ENCODE measurements at places on chromosomes 4 and X. TPM values are rescaled to one million over a fixed set of nuclear protein-coding genes. Genes with fewer than 3 reads are reported as not detected.

KLF8 gene
- 5.4 TPM for total RNA-seq

ZAR1 gene
- total RNA-seq: not detected

HS6ST2 gene
- total RNA-seq: 0.62 TPM

H2BW2 gene
- not detected for total RNA-seq

GAGE12H gene
- not detected for total RNA-seq

- no peak overlapping the region for H3K4me3 ChIP-seq
- no peaks in the 10 kb centered on the region for H3K4me1 ChIP-seq
- H3K27me3 ChIP-seq: no peaks in the 10 kb centered on the region
Measured at GRCh38 chrX:117538178-117539089, 578.2 kb downstream of the KLHL13 start.

DNA sequence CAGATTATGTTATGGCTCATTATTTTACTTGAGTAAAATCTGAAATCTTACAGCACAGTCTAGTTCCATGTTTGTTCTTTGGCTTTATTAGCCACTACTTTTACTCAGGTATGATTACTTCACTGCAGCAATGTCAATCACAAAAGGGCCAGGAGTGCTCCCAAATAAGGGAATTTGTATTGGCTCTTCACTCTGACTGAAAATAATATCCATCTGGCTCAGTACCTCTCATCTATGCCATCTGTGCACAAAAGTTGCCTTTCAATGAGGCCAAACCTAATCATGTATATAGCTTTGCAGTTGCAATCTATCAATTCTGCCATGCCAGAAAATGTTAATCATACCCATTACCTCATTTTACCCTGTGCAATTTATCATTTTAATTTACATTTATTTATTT is 161.1 kb downstream of the TECRL start:
- H3K4me1 ChIP-seq: no peaks in the 10 kb centered on the region
- H3K4me3 ChIP-seq: no peak overlapping the region

DNA sequence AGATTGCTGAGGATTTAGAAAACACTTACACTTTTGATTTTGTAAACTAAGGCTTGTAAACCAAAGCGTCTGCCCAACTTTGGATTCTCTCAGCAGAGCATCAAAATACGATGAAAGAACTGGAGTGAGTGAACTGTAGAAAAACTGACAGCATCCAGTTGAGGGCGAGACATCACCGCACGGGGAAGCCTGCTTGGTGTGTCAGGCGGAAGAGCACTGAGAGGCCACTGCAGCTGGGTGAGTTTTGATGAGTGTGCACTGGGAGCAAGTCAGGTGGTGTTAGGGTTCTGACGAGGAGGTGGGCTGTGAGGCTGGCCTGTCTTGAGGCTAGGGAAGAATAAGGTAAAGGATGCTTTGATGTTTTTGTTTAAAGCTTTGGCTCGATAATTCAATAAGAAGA is 46.8 kb upstream of the CLDN24 start:
- H3K4me1 ChIP-seq: no peaks in the 10 kb centered on the region
- H3K36me3 ChIP-seq: no peaks in the 10 kb centered on the region
- no peak for DNase-seq
- H3K27me3 ChIP-seq: no peaks in the 10 kb centered on the region
- no peak overlapping the region for H3K27ac ChIP-seq
- H3K4me3 ChIP-seq: no peak overlapping the region

- DNase-seq: peak; percentile 81
- peak overlapping the region; percentile 20 for H3K27ac ChIP-seq
- H3K4me1 ChIP-seq: peaks cover 8% of the 10 kb centered on the region
- peaks cover 3% of the 10 kb centered on the region for H3K36me3 ChIP-seq
- H3K4me3 ChIP-seq: peak overlapping the region; percentile 6
- H3K27me3 ChIP-seq: peaks cover 4% of the 10 kb centered on the region
Measured at GRCh38 chr4:182808673-182809416, 108.3 kb downstream of the DCTD start.

DNA sequence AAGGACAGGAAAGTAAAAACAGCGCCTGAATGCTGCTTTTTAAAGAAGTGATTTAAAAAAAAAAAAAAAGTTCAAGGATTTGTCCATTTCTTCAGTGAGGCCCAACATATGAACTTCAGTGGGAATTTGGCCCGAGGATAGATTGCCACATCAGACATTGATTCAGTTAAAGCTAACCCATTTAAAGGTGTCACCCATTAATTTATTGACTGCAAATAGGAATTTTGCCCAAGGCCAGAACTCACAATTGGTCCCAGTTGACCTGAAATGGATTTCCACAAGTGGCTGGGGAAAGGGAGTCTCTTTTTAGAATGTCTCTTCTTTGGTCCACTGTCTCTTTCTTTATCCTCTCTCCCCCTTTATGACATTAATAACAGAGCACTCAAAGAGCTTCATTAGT is 86.5 kb upstream of the RPL34 start:
- H3K27me3 ChIP-seq: no peaks in the 10 kb centered on the region
- no peak for DNase-seq
- H3K27ac ChIP-seq: no peak overlapping the region
- no peaks in the 10 kb centered on the region for H3K36me3 ChIP-seq
- no peak overlapping the region for H3K4me3 ChIP-seq
- peaks cover 69% of the 10 kb centered on the region for H3K4me1 ChIP-seq

DNA sequence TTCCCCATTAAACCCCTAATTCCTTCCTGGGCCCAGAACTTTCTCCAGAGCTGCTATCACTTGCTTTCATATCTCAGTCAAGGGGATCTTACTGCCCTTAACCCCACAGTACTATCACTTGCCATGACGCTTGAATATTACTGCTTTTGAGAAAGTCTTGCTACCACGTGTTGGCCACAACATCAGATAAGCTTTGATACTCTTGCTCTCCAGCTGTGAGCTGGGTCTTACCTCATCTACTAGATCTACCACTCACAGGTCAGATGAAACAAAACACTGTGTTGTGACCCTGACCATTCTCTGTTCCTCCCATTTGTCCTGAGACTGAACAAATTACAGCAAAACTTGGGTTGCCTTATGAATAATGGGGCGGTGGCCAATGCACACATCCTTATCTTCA is 12.1 kb upstream of the TAPT1 start:
- no peaks in the 10 kb centered on the region for H3K27me3 ChIP-seq
- no peak for DNase-seq
- no peak overlapping the region for H3K27ac ChIP-seq
- no peaks in the 10 kb centered on the region for H3K36me3 ChIP-seq
- H3K4me1 ChIP-seq: no peaks in the 10 kb centered on the region
- H3K4me3 ChIP-seq: no peak overlapping the region

GRCh38 chr4:55124322-55125076 is 896 bp downstream of the KDR start:
- no peak overlapping the region for H3K27ac ChIP-seq
- H3K27me3 ChIP-seq: peaks cover 44% of the 10 kb centered on the region
- peaks cover 5% of the 10 kb centered on the region for H3K4me1 ChIP-seq

DNA sequence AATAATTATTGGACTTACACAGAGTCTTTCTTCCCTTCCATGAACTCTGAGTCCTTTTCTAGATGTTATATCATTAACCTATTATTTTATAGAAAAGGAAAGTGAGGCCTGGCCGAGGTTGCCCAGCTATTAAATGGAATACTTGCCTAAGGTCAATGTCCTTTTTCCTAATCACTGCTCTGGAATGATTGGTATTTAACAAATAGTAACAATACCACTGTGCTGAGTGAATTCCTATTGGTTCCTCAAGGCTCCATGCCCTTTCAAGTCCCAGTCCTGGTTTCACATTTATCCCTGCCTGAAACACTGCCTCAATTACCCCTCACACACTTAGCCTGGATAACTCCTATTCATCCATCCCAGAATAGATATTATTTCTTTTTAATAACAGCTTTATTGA is 6.2 kb downstream of the TCEAL9 start:
- no peaks in the 10 kb centered on the region for H3K4me1 ChIP-seq
- no peaks in the 10 kb centered on the region for H3K36me3 ChIP-seq
- no peak for DNase-seq
- no peak overlapping the region for H3K4me3 ChIP-seq
- H3K27ac ChIP-seq: no peak overlapping the region

DNA sequence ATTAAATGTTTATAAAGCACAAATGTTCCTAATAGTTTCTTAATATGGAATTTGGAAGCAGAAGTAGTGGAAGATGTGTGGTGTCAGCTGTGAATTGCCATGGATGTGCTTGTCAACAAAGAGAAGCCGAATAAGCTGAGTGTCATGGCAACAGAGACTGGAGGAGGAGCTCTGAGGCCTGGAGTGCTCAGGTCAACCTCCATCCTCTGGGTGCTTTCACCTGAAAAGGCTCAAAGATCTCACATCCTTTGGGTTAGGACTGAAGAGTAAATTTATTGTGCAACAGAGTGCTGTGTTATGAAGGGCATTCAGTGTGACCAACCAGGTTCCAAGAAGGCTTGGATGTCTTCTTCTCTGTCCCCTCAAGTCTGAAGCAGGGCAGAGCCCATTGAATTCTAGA is 18.7 kb downstream of the SGMS2 start:
- no peak for DNase-seq
- peaks cover 7% of the 10 kb centered on the region for H3K27me3 ChIP-seq

DNA sequence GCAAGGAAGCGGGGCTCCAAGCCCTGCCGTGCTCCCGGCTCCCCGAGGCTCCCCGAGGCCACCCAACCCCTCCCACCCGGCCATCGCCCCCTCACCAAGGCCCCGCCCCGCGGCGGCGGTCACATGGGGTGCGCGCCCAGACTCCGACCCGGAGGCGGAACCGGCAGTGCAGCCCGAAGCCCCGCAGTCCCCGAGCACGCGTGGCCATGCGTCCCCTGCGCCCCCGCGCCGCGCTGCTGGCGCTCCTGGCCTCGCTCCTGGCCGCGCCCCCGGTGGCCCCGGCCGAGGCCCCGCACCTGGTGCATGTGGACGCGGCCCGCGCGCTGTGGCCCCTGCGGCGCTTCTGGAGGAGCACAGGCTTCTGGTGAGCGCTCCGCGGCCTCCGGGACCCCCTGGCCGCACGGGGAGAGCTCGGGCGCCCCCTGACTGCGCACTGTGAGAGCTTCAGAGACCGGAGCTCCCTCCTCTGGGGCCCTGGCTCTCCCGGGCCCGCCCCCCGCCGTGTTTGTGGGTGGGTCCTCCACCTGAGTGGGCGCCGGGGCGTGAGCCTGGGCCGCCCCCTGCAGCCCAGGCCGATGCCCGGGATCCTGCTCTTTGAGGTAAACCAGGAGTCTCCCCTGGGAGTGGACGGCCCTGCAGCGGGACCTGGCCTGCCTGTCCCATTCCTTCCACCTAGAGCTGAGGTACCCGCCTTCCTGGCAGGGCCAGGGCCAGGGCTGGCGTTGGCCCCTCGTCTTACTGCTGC is at the start of gene IDUA:
Gene IDUA (plus strand): TSS at position 166 of the 745 bp plus-strand sequence. CDS start 41 bp downstream, at position 207.
- DNase-seq: peak; percentile 93
- H3K36me3 ChIP-seq: peaks cover 2% of the 10 kb centered on the region
- H3K27ac ChIP-seq: peak within 1 kb of the TSS; percentile 88
- peaks cover 13% of the 10 kb centered on the region for H3K4me1 ChIP-seq
- H3K27me3 ChIP-seq: no peaks in the 10 kb centered on the region

GRCh38 chr4:48470137-48470536 is 13.0 kb upstream of the SLC10A4 start:
- H3K27ac ChIP-seq: no peak overlapping the region
- no peak overlapping the region for H3K4me3 ChIP-seq
- no peak for DNase-seq
- peaks cover 4% of the 10 kb centered on the region for H3K27me3 ChIP-seq

- H3K4me1 ChIP-seq: no peaks in the 10 kb centered on the region
- no peak overlapping the region for H3K27ac ChIP-seq
- H3K27me3 ChIP-seq: peaks cover 2% of the 10 kb centered on the region
- DNase-seq: no peak
- H3K36me3 ChIP-seq: no peaks in the 10 kb centered on the region
- no peak overlapping the region for H3K4me3 ChIP-seq
Measured at GRCh38 chr4:148842843-148843242, 400.6 kb upstream of the NR3C2 start.

- no peaks in the 10 kb centered on the region for H3K27me3 ChIP-seq
- H3K27ac ChIP-seq: no peak overlapping the region
- H3K4me1 ChIP-seq: peaks cover 8% of the 10 kb centered on the region
- no peak for DNase-seq
Measured at GRCh38 chr4:6281436-6282313, 12.0 kb downstream of the WFS1 start.

- H3K27me3 ChIP-seq: no peaks in the 10 kb centered on the region
- DNase-seq: no peak
- H3K36me3 ChIP-seq: no peaks in the 10 kb centered on the region
- H3K4me1 ChIP-seq: peaks cover 21% of the 10 kb centered on the region
- no peak overlapping the region for H3K4me3 ChIP-seq
Measured at GRCh38 chrX:134721766-134722532, 63.7 kb upstream of the PLAC1 start.

DNA sequence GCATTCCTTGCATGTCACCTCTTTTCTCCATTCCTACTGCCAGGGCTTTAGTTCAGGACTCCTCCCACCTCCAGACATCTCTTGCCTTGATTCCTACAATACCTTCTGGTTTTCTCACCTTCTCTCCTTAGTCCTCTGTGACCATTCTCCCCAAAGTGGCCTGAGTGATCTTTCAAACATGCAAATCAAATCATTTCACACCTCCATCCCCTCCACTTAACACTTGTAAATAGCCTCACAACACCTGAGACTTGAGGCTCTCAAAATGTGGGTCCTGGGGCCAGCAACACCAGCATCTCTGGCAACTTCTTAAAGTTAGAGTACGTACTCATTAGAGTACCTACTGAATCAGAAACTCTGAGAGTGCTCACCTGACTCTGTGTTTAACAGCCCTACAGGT is 68.4 kb downstream of the RTL9 start:
- H3K4me1 ChIP-seq: no peaks in the 10 kb centered on the region
- no peaks in the 10 kb centered on the region for H3K36me3 ChIP-seq
- no peak overlapping the region for H3K27ac ChIP-seq
- no peak for DNase-seq

- H3K36me3 ChIP-seq: no peaks in the 10 kb centered on the region
- H3K27ac ChIP-seq: no peak overlapping the region
- DNase-seq: no peak
- H3K4me1 ChIP-seq: no peaks in the 10 kb centered on the region
- H3K27me3 ChIP-seq: peaks cover 25% of the 10 kb centered on the region
Measured at GRCh38 chr4:71689822-71690221, 94.1 kb downstream of the GC start.

All from activated CD4-positive, alpha-beta T cell treated with anti-CD3 and anti-CD28 coated beads for 36 hours (primary cell).